ENCODE measurements at places on chromosomes 7 and 10. TPM values are rescaled to one million over a fixed set of nuclear protein-coding genes. Genes with fewer than 3 reads are reported as not detected.

COL28A1 gene
- total RNA-seq: not detected

ITPRID1 gene
- total RNA-seq: not detected

RBM20 gene
- total RNA-seq: not detected

RAMP3 gene
- not detected for total RNA-seq

DNA sequence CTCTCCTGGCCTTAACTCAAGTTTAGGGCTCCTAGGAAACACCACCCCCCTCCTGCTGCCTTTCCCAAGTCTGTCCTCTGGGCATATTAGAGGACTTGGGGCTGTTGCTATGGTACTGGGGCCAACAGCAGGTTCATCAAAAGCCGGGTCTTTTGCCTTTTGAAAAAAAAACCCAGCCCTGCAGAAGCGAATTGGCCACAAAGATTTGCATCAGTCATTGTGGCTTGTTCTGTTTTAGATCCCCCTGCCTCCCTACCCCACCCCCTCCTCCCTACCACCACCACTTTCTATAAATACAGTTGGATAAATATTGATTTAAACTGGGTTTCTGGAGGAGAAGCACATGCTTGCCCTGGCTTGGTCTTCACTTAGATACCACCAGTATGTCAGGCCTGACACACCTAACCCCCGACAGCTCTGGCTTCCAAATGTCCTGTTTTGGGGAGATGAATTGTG, 7.0 kb downstream of the MXI1 start:
- DNase-seq: no peak

HABP2 gene
- total RNA-seq: not detected

- DNase-seq: no peak
Measured at GRCh38 chr7:84462259-84462658, 267.7 kb upstream of the SEMA3A start.

DNA sequence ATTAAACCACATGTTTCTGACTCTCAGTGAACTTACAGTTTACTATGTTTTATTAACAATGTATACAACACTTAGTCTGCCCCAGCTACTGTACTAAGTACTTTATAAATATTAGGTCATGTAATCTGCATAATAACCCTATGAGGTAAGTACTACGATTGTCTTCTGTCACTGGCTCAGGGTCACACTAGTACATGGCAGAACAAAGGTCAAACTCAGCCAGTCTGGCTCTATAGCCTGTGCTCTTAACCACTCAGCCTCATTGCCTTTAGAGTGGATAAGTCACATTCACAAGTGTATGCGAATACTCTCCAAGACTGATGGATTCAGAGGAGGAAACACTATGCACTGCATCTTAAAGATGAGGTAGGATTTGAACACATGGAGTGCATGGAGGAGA, 252.3 kb downstream of the KCNMA1 start:
- DNase-seq: no peak

DNA sequence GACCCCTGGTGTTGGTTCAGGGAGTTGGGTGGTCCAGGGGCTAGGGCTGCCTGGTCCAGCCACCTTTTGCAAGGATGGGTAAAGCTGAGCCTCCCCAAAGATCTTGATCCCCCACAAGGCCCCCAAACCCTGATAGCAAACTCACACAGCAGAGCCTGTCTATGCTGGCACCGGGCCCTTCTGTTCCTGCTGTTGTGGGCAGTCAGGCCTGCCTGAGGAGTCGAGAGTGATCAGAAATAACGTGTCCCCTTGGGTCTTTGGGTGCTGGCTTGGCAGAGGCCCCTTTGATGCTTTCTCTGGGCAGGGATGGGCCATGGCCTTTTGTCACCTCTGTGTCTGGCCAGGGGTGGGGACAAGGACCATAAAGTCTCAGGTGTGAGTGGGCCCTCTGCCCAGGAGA, 715 bp upstream of the MUC12 start:
- DNase-seq: no peak

DNA sequence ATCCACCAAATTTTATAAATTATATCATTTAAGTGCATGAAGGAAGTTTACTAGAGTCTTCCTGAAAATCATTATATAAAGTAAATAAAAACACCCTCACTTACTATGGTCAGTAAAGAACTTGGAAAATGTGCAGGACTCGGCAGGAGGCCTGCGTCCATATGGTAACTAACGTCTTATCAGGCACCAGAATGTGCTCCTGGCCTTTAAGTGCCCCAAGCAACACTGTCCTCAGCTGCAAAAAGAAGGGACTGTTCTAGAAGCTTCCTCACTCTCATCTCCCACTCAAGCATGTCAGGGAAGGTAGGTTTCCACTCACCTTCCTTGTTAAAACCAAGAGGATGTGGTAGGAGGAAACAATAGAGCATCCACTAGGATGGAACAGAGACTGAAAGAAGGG, 11.3 kb downstream of the SFMBT2 start:
- DNase-seq: no peak

- DNase-seq: peak; percentile 34
Measured at GRCh38 chr7:42790196-42790595, 121.7 kb downstream of the C7orf25 start.

GRCh38 chr10:30134171-30134945, 75.0 kb upstream of the JCAD start:
- DNase-seq: no peak

PVRIG gene
- not detected for total RNA-seq

DNA sequence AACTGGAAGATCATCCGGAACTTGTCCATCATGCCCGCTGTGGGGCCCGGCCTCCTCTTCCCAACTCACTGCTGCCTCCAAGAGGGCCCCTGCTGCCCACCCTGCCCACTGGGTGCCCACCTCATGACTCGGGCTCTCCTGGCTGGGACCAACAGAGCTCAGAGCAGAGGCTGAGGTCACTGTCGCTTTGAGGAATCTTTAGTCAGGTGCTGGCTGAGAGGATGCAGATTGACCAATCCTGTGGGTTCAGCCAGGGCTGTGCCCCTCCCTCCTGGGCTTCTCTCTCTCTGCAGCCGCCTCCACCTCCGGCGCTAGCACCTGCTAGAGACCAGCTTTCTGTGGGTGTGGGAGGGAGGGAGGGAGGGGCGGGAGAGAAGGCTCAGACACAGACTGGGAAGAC, at the start of gene CALHM1:
Gene CALHM1, minus strand, starts transcription at position 181 of the 400 bp plus-strand sequence. Its CDS starts 149 bp downstream, at position 32.
- no peak for DNase-seq

GRCh38 chr10:101575091-101575490, 13.0 kb downstream of the POLL start:
- DNase-seq: no peak

CALHM3 gene
- not detected for total RNA-seq

DNA sequence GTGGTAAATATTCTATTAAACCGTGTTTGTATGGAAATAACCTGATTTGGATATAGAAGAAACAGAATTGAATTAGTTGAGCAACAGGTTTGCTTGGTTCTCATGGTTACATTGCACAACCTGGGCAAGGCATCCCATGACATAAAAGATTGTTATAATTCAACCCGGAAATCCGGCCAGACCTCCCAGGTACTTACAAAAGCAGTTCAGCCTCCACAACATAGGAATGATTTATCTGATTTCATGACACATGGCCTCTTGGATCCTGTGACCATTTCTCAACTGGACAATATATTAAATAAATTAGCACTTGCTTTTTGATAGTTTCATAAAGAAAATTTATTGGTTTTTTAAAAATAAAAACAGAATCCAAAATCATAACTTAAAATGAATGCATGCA, 55.1 kb upstream of the PTPN12 start:
- peak; percentile 94 for DNase-seq

DNA sequence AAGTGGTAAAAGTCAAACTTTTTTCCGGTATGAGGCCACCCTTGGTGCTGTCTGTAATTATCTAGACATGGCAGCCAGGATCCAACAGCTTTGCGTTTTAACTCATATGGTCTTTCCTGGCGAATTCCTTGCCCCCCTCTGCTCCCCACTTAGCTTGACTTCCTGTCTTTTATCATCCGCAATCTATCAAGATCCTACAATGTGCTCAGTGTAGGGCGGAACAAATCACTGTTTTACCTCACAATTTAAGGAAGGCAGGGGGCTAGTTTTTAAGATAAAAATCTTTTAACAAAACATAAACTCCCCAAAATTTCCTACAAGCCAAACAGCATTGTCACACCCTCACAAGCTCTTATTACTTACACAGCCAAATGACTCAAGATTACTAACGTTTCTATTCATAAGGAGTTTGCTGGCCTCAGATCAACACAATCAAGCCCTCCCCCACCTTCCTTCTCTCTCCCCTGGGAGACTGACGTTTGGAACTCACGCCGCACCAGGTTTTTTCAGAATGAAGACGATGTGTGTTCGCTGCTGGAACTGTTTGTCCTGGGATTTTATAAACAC, 1.3 kb upstream of the CDK14 start:
- DNase-seq: peak; percentile 97

DNA sequence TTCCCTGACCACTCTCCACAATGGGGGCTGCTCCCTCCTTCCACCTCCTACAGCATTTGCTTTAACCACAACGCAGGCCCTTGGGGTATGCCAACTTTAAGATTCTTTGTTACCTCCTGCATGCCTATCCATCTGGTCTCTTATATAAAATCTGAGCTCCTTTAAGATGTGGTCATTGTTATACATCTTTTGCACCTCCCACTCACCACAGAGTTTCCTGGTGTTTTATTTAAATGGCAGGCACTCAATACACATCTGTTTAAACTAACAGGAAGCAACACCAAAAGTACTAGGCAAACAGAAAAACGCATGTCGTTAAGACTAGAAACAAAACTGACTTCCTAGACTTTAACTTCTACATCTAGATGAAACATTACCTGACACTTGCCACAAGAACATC, 36.3 kb downstream of the SLC25A13 start:
- DNase-seq: no peak

DNA sequence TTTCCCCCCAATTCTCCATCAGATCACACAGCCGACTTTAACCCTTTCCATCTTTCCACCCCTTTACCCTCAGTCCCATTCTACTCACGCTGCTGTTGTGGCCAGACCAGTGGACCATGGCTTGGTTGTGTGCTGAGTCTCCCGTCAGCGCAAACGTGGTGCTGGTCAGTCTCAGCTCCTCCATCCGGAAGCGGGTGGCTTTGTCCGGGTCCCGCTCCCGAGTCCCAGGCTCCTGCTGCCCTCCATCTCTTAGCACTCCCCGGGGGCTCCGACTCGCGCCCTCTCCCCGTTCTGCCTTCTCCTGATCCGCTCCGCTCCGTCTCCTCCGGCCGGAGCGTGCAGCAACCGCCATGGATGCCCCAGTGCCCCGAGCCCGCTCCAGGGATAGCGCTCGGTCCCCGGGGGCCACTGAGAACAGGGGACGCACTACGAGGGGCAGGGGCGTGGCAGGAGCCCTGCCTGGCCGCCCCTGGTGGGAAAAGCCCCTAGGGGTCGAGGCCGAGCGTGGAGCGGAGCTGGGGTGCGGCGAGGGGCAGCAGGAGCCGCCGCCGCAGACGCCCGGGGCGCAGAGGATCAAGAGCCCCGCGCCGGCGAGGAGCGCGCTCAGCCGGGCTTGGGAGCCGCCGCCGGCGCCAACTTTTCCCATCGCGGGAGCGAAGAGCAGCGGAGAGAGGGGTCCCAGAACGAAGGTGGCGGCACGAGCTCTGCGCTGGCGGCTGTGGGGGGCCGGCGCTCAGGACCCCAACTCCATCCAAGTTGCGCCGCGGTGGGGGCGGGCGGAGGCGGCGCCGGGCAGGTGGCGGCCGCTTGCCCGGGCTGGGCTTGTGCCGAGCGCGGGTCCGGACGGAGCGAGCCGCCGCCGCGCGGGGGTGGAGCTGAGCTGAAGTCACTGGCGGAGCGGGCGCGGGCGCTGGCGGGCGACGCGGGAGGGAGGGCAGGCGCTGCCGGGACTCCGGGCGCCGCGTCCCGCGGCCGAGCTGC, at the start of gene SORCS1:
Gene SORCS1, minus strand, starts transcription at position 826 of the 981 bp plus-strand sequence.
- no peak for DNase-seq

- no peak for DNase-seq
Measured at GRCh38 chr7:28069807-28070206, 110.8 kb downstream of the JAZF1 start.
